ENCODE measurements at places on chromosomes 1 and 21. TPM values are rescaled to one million over a fixed set of nuclear protein-coding genes. Genes with fewer than 3 reads are reported as not detected.

HCRTR1 gene
- 0.50 TPM for total RNA-seq

LRRC71 gene
- 0.35 TPM for total RNA-seq

SPRR4 gene
- total RNA-seq = not detected

C1orf141 gene
- total RNA-seq = not detected

BACH1 gene
- total RNA-seq = 93.8 TPM

- DNase-seq = no peak
Measured at GRCh38 chr1:184792450-184792969, 37.9 kb upstream of the EDEM3 start.

DNA sequence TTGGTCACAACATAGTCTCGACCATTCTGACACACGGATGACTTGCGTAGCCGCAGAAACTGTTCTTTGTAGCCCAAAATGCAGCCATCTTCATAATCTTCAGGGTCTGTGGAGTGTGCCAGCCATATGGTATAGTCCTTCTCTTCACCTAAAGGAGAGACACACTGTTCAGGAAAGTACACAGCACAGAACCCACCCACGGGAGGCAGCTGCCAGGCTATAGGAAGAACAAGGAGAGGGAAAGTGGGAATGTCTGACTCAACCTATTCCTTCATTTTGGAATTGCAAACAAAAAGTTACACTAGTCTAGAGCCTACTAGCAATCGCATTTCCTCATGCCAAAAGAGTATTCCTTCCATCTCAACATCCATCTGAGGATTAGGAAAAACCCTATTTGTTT is 16.2 kb upstream of the MYBPHL start:
- DNase-seq = no peak

DNA sequence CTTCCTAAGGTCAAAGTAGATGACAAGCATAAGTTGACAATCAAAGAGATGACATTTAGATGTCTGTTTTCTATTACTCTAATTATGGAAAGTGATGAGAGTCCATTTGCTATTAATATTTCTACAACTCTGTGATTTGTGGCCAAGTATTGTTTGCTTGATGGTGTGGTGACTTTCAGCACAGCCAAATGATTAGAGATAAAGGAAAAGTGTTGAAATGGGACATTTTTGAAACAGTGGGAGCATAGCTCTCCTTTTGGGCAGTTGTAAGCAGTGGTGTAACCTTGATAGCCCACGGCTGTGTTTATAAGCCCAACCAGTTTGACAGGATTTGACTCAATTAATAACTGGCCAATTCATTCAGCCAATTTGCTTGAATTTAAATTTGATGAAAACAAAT is 31.6 kb downstream of the ZC3H11B start:
- no peak for DNase-seq

- peak; percentile 53 for DNase-seq
Measured at GRCh38 chr21:41966041-41966833, 12.4 kb upstream of the C2CD2 start.

DNA sequence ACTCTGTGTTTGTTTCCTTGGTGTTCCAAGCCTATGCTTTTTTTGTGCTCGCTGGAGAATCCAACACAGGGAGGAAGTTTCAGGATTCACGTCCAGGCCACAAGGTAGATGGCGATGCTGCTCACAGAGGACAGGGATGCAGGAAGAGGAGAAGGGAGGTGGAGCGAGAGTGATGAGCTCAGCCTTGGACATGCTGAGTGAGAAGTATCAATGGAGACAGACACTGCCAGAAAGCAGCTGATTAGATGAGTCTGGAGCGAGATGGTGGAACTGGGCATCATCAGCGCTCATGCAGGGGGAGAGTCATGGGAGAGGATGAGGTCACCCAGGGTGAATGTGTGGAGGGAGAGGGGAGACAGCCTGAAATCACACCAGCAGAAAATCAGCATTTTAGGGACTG is 110.0 kb downstream of the GLUL start:
- DNase-seq = no peak

GRCh38 chr1:7539769-7540175 is 231.3 kb upstream of the VAMP3 start:
- DNase-seq = no peak

Measured in osteocyte (in vitro differentiated cells).